Cardiac fibroblast (primary cell): ENCODE measurements at places on chromosomes 12 and 14.

DNA sequence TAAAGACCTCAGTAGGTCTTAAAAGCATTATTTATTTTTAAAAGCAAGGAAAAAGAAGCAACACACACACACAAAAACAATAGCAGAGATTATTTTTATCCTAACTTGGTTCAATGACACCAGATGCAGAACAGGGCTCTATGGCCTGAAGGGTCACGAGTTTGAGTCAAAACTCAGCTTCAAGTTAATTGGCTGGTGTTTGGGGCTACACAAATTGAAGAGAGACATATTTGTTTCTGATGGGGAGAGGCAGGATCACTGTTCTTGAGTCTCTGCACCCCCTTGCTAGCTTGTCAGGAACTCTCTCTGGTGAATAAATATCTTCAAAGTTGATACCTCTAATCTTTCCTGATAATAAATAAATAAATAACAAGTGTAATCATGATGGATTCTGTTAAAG, 466.1 kb downstream of the PRKD1 start:
- DNase-seq = no peak

GRCh38 chr14:99554184-99554583, 49.8 kb downstream of the CCDC85C start:
- no peak for DNase-seq

DNA sequence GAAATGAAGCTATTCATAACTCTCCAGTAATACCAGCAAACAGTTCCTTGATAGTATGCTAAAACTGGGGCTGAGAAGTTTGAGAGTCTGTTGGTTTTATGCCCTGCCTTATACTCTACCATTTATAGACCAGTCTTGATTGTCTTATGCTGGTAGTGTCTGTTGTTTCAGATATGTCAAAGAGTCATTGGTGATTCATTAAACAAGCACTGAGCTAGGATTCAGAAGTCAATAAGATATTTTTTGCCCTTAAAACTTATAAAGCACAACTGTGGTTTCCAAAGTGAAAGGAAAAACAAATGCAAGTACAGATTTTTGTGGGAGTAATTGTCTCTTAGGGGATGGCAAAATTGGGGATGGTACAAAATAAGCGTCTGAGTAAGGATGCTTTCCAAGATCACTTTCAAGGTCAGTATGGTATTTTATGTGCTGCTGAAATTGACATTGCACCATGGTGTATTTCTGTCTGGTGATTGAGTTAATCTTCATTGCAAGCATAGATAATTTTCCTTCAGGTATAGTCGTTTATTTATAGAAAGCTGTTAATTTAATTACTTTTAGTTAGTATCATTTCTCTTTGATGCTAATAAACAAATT, 289.5 kb upstream of the E2F7 start:
- DNase-seq = no peak

- no peak for DNase-seq
Observed at GRCh38 chr14:89753828-89754412, 200.6 kb downstream of the EFCAB11 start.

DNA sequence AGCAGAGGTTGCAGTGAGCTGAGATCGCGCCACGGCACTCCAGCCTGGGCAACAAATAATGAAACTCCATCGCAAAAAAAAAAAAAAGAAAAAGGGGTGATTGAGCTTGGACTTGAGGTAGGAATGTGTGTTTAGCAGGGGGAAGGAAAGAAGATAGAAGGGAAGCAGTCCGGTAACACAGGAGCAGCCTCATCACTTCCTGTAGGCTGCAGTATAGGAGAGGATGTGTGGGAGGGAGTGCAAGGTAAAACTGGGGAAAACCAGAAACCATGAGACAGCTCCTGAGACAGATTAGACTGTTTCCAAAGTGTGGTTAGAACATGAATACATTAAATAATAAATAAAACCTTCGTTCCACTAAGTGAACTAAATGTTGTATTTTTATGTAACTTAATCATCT, 49.2 kb downstream of the FGD4 start:
- DNase-seq = no peak

- DNase-seq = no peak
Observed at GRCh38 chr12:83996671-83997070, 915.9 kb downstream of the SLC6A15 start.

GRCh38 chr14:103563226-103563620, 463 bp downstream of the COA8 start:
- DNase-seq = no peak

DNA sequence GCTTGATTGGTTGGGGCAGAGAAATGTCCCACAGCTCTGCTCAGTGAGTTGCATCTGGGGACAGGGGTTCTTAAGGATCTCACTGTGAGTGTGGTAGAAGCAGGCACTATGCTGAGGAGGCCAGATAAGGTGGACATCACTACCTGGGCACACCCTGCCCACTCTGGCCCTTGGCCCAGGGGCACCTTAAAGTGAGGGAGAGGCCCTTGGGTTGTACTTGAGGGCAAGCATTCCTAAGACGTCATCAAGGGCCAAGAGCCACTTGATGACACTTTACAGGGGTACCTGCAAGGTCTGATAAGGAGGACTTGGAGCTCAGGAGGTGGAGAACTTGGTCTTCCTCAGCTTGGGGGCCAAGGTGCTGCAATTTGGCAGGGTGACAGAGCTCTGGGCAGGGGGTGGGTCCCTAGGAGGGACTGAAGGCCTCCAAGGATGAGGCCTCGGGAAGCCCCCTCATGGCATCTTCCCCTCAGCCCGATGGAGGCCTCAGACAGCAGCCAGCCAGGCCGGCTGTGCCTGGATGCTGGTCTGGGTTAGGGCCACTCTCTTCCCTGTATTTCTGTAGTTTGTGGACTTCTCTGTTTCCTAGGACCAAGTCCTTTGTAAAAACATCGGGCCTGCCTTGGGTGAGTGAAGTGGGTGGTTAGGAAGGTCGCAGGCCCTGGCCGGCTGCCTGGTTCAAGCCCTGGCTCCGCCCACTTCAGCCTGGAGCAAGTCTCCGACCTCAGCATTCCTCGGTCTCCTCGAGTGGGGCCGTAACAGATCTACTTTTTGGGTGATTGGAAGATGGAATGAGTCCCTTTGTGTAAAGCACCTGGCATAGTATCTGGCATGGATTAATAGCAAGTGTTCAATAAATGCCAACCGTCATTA, 24.8 kb downstream of the GPR68 start:
- no peak for DNase-seq

- no peak for DNase-seq
Observed at GRCh38 chr12:49013428-49013827, 5.1 kb downstream of the PRKAG1 start.

DNA sequence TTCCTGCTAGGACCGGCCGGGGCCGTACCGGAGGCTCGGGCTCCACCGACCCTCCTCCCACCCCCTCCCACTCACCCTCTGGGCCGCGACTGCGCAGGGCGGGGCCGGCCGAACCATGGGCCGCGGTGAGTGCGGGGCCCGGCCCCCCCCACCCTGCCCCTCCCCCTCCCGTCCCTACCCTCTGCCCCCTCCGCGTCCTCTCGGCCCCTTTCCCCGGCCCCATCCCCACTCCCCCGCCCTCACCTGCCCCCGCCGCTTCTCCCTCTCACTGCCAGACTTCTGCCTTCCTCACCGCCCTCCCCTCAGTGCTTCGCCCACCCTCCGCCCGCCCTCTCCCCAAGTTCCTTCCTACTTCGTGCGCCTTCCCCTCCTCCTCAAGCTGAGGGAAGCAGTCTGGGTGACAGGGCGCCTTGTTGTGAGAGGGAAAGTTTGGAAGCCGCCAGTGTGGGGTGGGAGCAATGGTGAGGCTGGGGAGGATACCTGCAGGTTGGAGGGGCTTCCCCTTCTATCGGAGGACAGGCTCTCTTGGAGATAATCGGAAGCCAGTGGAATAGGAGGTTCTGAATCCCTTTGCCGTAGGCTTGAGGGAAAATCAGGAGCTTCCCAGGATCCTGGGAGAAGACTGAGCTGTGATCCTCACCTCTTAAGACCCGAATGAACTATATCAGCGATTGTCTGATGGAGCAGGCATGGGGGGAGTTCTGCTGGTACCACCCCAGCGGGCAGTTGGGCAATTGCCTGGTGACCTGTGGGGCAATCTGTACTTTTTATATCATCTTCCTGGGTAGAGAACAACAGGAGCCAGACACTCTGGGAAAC, 472 bp downstream of the MBD6 start:
- DNase-seq = peak; percentile 79

DNA sequence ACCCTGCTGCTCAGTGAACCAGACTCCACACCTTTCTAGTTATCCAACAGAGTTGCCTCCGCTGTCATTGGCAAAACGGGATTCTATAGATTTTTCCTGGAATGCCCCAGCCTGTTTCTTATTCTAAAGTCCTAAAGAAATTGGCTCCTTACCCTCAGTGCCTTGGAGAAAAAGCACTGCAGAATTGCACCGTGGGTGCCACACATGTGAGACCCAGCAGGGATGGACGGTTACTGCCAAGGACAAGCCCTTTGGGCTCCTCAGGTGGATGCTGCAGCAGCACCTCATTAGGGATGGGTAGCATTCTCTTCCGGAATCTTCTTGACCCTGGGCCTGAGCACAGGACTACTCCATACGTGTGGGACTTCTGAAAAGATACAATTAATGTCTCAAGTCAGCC, 121.5 kb downstream of the GCH1 start:
- DNase-seq = no peak

DNA sequence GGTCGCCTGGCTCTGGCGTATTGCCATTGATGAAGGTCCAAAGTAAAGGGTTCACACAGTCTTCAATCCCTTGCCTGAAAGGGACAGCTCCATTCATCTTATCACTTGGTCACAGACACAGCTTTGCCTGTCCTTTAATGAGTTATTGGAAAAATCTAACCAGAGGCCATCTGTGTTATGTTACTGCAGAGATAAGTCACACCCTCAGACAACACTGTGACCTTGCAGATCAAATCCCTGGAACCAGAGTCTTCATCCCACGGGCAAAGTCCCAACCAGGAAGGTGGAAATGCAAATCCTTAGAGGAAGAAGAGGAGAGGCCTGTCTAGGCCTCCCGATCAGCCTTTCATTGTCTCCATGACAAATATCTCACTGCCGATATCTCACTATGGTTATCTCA, 68.3 kb upstream of the SCN8A start:
- no peak for DNase-seq

DNA sequence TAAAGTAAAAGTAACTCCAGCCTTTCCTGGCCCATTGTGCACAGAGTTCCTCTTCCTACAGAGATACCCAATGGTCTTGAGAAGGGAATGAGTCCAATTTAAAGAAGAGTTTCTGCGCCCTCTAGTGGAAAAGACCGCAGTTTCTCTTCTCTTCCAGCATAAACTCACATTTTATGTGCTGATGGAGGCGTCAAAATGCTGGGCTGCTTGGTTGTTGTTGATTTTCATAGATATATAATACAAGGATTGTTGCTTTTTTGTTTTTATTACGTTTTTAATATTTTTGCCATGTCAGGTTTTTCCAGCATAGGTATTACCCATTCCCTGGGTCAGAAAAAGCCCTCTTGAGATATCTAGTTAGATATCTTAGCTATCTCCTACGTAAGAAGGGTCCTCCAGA, 356.9 kb upstream of the STXBP6 start:
- peak; percentile 33 for DNase-seq

DNA sequence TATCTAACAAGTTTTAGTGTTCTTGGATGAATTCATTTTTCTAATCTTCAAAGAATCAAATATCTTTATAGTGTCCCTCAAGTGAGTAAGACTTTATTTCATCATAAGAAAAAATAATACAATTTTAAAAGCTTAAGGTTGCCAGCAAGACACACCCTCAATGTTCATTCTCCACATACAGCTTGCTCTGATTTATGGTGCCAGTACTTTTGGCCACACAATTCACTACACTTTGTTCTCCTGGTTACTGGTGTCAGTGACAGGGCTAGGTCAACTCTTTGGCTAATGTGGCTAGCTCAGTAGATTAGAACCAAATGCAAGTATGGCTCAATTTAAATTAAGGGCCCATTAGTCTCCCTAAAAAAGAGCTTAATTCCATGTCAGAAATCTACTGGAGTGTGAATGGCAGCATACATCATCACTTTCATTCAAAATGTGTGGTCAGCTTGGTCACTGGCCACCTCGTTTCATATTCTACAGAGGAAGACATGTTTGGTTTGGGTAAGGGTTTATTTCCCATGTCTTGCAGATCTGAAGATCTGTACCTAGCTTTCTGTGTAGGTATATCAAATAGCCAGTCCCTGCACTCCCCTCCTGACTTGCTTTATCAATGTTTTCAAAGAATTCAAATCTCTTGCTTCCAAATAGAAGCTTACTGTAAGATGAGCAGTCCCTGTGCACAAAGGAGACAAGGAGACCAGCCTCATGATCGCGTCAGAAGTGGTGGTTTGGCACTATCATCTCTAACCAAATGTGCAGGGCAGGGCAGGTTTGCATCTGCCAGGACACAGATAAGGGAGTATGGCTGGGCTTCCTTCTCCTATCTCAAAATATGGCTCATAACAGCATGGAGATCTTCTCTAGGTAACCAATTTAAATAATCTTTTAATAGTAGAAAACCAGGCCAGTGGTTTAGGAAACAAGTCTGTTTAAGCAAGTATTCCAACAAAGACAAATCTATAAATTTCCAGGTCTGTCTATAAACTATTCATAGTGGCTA, 31.3 kb downstream of the HECTD4 start:
- DNase-seq = no peak

GRCh38 chr14:23119363-23120327, 590 bp upstream of the CEBPE start:
- no peak for DNase-seq

DNA sequence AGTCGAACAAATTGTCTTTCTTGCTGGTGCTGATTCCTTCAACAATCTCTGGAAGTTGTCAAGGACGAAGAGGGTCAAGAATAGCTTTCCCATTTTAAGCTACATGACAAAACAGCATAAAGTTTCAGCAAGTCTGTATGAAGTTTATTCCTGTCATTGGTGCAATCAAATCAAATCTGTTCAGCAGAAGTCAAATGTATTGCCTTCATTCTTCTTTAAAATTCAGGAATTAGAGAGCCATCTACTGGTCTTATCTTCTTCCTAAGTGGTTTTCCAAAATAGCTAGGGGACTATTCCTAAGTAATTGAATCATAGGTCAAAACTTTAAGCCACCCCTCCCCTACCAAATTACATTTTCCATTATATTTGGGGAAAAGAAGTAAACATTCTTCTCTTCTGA, 990.2 kb downstream of the GALC start:
- DNase-seq = no peak

- no peak for DNase-seq
Observed at GRCh38 chr12:79200176-79200575, 335.6 kb downstream of the SYT1 start.

DNA sequence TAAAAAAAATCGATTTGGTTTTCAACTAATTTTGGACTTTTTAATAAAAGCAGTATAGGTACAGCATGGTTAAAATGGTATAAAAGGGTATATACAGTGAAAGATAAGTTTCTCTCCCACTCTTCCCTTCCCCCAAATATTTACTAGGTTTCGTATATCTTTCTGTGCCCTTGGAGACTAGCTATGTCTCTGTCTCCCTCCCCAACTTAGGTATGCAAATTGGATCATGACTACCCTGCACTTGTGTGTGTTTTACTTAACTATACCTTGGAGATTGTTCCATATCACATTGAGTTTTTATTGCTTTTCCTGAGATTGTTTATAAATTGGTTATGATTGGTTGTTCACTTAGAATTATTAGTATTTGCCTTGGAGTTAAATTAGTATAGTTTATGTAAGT, 19.4 kb downstream of the AEBP2 start:
- DNase-seq = no peak
